ENCODE measurements at places on chromosomes 3 and 15.

DNA sequence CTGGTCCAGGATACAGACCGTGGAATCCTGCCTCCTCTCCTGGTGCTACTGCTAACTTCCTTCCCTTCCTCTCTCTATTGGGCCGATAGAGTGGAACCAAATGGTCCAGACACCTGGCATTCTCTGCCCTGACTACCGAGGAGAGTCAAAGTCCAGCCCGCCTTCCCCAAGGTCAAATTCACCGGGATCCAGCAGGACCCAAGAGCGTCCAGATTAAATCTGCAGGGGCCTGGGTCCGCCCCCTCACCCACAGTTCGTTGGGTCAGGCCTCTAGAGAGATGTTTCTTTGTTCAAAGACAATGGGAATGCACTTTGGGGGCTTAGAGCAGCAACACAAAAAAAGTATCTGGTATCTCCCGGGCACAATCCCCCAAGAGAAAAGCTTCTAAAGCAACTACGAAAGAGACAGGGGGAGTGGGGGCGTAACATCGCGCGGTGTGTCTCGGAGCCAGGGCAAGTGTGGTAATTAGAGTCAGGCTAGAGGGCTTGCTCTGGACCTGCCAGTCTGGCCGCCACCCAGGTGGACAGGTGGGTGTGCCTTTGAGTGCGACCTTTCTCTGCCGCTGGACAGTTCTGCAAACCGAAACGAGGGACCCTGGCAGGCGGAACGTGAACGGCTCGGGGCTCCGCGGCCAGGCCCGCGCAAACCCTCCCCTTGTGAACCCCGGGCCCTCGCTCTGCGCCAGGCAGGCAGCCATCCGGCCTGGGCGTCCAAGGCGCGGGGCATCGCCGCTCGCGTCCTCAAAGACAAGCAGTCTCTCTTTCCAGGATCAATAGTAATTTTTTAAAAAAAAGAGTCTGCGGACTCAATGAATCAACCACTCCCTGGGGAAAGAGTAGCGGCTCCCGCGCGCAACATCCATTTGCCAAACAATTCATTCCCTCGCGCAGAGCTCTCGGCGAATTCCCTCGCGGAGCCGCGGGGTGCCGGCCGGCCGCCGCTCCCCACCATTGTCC lies 806 bp downstream of the KLHL25 start:
- DNase-seq: no peak

DNA sequence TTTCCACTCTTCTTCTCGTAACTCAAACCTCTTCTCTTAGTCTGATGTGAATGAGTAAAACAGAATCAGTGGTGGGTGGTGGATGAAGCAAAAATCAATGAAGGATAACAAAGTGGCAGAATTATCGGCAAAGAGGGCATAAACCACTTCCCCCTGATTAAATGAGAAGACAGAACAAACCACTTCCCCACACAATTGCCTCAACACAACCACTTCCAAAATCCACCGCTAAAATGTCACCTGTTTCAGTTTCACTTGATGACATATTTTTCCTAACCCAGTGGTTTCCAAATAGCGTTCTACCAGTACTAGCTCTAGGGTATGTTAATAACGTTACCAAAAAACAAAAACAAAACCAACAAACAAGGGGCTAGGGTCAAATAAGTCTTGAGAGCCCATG lies 478.7 kb upstream of the WNT5A start:
- no peak for DNase-seq

GRCh38 chr15:79896634-79897379 lies at the start of gene MTHFS:
Gene MTHFS, minus strand, starts transcription at chr15:79897014. Its CDS starts 26 bp downstream, at chr15:79896988.
- DNase-seq: peak; percentile 65

DNA sequence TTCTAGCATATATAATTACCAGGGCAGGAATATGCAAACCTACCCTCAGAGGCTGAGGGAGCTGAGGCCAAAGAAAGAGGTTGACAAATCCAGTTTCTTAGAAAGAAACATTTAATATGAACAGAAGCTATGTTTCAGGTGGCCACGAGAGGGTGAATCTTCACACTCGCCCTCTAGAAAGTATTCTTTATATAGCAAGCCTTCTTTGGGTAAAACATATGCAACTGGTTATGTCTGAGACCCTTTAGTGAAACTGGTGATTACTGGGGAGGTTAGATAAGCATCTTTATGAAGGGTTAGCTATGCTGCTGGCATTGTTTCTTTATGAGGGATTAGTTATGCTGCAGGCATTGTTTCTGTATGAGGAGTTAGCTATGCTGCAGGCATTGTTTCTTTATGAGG lies 50.7 kb upstream of the GOLGA6L2 start:
- no peak for DNase-seq

GRCh38 chr3:141076797-141077571 lies 25.8 kb downstream of the SPSB4 start:
- peak; percentile 32 for DNase-seq
